ENCODE measurements at places on chromosomes 3 and 15.

DNA sequence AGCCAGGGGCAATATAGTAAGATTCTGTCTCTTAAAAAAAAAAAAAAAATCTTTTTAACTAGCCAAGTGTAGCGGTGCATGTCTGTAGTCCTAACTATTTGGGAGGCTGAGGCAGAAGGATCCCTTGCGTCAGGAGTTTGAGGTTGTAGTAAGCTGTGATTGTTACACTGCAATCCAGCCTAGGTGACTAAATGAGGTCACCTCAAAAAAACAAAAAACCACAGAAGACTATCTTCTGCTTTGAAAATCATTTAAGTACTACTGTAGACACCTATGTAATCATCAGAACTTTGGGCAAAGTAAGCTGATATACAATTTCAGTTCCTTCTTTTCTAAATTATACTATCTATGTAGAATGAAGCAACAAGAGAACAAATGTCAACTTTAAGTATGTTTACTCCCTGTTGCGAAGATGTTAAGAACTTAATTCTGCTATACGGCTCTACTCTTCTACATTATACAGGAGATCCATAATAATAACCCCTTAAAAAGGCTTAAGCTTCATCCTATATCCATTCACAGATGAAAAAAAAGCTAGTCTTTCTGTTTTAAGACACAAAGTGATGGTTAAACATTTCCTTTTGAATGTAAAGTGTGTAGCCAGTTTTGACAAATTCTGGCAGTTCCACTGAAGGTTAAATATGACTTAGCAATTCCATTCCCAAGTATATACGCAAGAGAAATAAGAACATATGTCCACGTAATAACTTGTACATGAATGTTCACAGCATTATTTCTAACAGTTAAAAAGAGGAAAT is 15.2 kb downstream of the DAZL start:
- H3K27me3 ChIP-seq, result no peaks in the 10 kb centered on the region
- DNase-seq, result no peak
- H3K36me3 ChIP-seq, result no peaks in the 10 kb centered on the region
- H3K4me1 ChIP-seq, result no peaks in the 10 kb centered on the region
- H3K27ac ChIP-seq, result no peak overlapping the region

GRCh38 chr15:97899981-97900380 is 60.5 kb upstream of the ARRDC4 start:
- no peak overlapping the region for H3K4me3 ChIP-seq
- peaks cover 5% of the 10 kb centered on the region for H3K4me1 ChIP-seq
- peaks cover 11% of the 10 kb centered on the region for H3K27me3 ChIP-seq
- no peak for DNase-seq
- H3K36me3 ChIP-seq, result no peaks in the 10 kb centered on the region

DNA sequence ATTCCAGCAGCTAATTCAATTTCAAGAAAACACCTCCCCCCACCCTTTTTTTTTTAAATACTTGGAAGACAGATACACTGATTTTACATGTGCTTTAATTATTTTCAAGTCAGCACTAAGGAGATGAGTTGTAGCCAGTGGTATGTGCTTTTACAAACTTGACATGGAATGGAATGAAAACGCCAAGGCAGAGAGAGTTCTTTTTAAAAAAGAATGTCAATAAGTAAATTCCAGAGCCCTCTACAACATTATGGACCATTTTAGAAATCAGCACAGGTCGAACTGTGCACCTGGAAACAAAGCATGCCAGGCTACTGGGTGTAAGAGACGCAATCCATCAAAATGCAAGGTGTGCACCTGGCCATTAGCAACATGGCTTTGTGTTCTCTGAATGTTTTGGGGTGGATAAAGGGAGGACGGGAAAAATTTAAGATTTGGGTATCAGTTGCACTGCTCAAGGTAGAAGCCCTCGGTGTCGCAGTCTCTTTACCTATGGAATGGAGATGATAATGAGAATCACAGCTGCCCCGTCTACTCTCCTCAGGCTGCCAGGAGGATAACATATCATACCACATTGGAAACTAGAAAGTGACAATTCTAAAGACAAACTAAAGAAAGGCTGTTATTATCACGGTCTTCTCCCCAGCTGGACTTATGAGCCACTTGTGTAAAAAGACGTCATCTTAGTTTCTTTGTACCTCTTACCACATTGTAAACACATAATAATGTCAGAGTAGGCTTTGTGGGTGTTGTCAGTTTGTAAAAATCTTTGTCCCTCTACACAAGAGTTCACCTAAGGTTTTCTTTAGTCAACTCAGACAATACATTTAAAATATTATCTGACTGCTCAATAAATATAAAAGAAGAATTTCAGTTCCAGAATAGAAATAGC is 107.4 kb upstream of the PRICKLE2 start:
- no peak overlapping the region for H3K4me3 ChIP-seq
- peaks cover 6% of the 10 kb centered on the region for H3K4me1 ChIP-seq
- no peaks in the 10 kb centered on the region for H3K36me3 ChIP-seq
- H3K27me3 ChIP-seq, result no peaks in the 10 kb centered on the region
- no peak for DNase-seq

GRCh38 chr3:10149226-10149625 is 7.6 kb downstream of the VHL start:
- DNase-seq, result no peak
- no peaks in the 10 kb centered on the region for H3K27me3 ChIP-seq
- peaks cover 18% of the 10 kb centered on the region for H3K36me3 ChIP-seq

DNA sequence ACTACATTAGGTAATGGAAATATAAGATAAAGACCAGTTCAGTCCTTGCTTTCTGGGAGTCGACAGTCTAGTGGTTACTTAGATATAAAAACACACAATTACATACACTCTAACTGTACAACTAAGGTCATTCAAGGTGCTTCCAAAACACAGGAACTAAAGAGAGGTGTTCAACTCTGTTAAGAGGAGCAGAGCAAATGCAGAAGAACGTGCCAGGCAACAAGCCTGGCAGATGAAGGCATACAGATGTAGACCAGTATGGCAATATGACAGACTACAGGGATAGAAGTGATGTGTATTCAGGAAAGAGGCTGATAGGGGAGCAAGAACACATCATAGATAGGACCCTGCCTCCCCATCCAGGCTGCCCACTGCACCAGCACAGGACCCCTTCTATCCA is 78.3 kb downstream of the CBLB start:
- H3K27ac ChIP-seq, result no peak overlapping the region
- DNase-seq, result no peak
- H3K36me3 ChIP-seq, result no peaks in the 10 kb centered on the region
- no peaks in the 10 kb centered on the region for H3K27me3 ChIP-seq
- no peak overlapping the region for H3K4me3 ChIP-seq
- H3K4me1 ChIP-seq, result peaks cover 49% of the 10 kb centered on the region

DNA sequence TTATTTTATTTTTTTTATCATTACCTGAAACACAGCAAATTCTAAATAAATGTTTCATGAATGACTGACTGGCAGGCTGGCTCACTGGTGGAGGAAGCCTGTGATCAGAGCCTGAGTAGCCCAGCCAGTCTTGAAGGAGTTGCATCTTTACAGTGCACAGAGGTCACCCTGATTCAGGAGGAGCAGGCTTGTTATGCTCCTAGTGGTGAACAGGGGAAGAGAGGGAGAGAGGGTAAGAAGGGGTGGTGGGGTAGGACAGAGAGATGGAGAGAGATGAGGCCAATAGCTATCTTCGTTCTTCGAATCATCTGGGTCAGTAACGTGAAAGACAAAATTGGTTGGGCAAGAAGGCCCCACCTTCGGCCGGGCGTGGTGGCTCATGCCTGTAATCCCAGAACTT is 202.6 kb upstream of the MCTP2 start:
- no peaks in the 10 kb centered on the region for H3K27me3 ChIP-seq
- no peak for DNase-seq
- H3K27ac ChIP-seq, result no peak overlapping the region
- H3K4me1 ChIP-seq, result peaks cover 6% of the 10 kb centered on the region

GRCh38 chr3:136078421-136079364 is 113.2 kb downstream of the PPP2R3A start:
- H3K27ac ChIP-seq, result no peak overlapping the region
- no peak for DNase-seq
- H3K4me3 ChIP-seq, result no peak overlapping the region
- H3K36me3 ChIP-seq, result peaks cover 22% of the 10 kb centered on the region

DNA sequence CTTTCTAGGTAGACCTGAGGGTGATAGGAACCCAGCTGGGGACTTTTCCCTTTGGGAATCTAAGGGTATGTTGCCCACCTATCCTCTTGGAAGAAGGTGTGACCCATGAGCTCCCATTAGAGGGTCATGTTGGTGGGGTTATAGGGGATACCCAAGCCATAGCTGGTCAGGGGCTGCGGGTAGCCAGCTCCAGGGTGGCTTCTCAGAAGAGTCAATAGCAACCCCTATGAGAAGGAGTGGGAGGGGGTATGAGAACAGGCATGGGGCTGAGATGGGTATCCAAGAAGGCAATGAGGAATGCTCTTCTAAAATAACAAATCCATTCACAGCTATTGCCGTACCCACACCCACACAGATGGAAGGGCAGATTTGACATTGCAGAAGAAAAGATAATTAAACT is 217.8 kb downstream of the UACA start:
- H3K27ac ChIP-seq, result no peak overlapping the region
- H3K4me3 ChIP-seq, result no peak overlapping the region
- no peak for DNase-seq
- peaks cover 14% of the 10 kb centered on the region for H3K4me1 ChIP-seq
- H3K27me3 ChIP-seq, result no peaks in the 10 kb centered on the region

- H3K27me3 ChIP-seq, result no peaks in the 10 kb centered on the region
- H3K4me1 ChIP-seq, result no peaks in the 10 kb centered on the region
- no peak for DNase-seq
Observed at GRCh38 chr3:31462050-31462569, 70.6 kb upstream of the STT3B start.

DNA sequence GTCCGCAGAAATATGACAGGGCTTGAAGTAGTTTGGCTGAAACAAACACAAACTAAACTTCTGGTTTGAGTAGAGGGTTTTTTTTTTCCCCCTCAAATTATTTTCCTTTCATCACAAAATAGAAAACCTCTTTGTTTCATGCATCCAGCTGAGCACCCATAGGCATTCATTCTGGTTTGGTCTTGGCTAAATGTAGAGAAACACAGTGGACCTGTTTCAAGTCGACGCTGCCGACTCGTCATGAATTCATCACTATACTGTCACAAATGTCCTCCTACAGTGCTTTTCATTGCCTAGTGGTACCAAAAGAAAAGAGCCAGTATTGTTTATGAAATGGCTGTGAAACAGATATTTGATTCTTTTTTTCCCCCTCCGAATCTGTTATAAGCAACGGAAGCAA is 52.4 kb upstream of the GYG1 start:
- no peaks in the 10 kb centered on the region for H3K36me3 ChIP-seq
- no peak for DNase-seq
- no peak overlapping the region for H3K4me3 ChIP-seq
- H3K27ac ChIP-seq, result no peak overlapping the region
- no peaks in the 10 kb centered on the region for H3K27me3 ChIP-seq
- H3K4me1 ChIP-seq, result peaks cover 5% of the 10 kb centered on the region

- no peaks in the 10 kb centered on the region for H3K36me3 ChIP-seq
- no peak overlapping the region for H3K27ac ChIP-seq
- H3K4me1 ChIP-seq, result no peaks in the 10 kb centered on the region
- peak; percentile 93 for DNase-seq
- peaks cover 6% of the 10 kb centered on the region for H3K27me3 ChIP-seq
Observed at GRCh38 chr3:39447637-39448483, 19.6 kb upstream of the MOBP start.

DNA sequence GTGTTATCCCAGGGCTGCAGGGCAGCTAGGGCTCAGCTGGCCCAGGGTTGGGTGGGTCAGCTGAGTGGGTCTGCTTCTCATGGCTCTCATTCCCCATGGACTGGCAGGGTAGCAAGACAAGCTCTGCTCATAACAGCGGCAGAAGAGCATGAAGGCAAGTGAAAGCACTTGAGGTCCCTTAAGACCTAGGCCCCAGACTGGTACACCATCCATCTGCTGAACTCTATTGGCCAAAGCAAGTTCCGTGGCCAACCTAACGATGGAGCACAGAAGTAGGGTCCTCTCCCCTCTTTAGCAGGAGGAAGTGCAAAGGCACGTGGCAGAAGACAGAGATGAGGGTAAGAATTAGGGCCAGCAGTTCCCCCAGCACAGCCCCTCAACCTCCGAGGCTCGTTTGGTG is 174.3 kb upstream of the TOPAZ1 start:
- H3K27ac ChIP-seq, result no peak overlapping the region
- no peak for DNase-seq
- H3K4me3 ChIP-seq, result no peak overlapping the region
- H3K4me1 ChIP-seq, result peaks cover 17% of the 10 kb centered on the region
- no peaks in the 10 kb centered on the region for H3K27me3 ChIP-seq

- no peak overlapping the region for H3K27ac ChIP-seq
- no peak overlapping the region for H3K4me3 ChIP-seq
- H3K4me1 ChIP-seq, result no peaks in the 10 kb centered on the region
- no peaks in the 10 kb centered on the region for H3K27me3 ChIP-seq
- DNase-seq, result no peak
- H3K36me3 ChIP-seq, result no peaks in the 10 kb centered on the region
Observed at GRCh38 chr15:52158084-52158765, 33.0 kb downstream of the GNB5 start.

- H3K27ac ChIP-seq, result no peak overlapping the region
- no peak overlapping the region for H3K4me3 ChIP-seq
- H3K4me1 ChIP-seq, result no peaks in the 10 kb centered on the region
- DNase-seq, result no peak
- H3K36me3 ChIP-seq, result no peaks in the 10 kb centered on the region
Observed at GRCh38 chr3:122167630-122168029, 15.8 kb upstream of the CASR start.

DNA sequence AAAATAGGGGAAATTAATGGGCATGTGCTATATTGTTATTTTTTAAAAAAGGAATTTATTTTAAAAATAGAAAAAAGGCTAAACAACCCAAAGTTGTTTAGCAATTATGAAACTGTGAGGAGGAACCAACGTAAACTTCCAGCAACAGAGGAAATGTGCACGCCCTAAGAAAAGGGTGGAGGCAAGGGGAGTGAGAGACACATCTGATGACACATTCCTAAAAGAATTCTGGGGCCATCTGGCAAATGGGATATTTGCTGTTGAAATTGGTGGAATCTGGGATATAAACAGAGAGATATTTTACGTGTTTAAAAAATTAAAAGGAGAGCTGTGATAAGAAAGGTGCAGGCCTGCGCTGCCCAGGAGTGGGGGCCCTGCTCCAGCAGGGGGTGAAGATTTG is 50.8 kb upstream of the MUC13 start:
- no peak overlapping the region for H3K4me3 ChIP-seq
- H3K27me3 ChIP-seq, result no peaks in the 10 kb centered on the region
- H3K36me3 ChIP-seq, result no peaks in the 10 kb centered on the region
- no peaks in the 10 kb centered on the region for H3K4me1 ChIP-seq

GRCh38 chr15:77421370-77421700 is 647 bp downstream of the HMG20A start:
- H3K27ac ChIP-seq, result no peak overlapping the region
- H3K4me3 ChIP-seq, result peak overlapping the region; percentile 94
- H3K27me3 ChIP-seq, result no peaks in the 10 kb centered on the region
- no peaks in the 10 kb centered on the region for H3K36me3 ChIP-seq
- H3K4me1 ChIP-seq, result peaks cover 27% of the 10 kb centered on the region
- DNase-seq, result peak; percentile 9

GRCh38 chr3:4838621-4839022 is 140.6 kb upstream of the BHLHE40 start:
- no peaks in the 10 kb centered on the region for H3K36me3 ChIP-seq
- no peak for DNase-seq
- no peak overlapping the region for H3K4me3 ChIP-seq
- H3K27me3 ChIP-seq, result no peaks in the 10 kb centered on the region
- no peak overlapping the region for H3K27ac ChIP-seq

GRCh38 chr15:88932875-88933330 is 19.7 kb upstream of the MFGE8 start:
- no peak overlapping the region for H3K27ac ChIP-seq
- H3K4me3 ChIP-seq, result no peak overlapping the region
- DNase-seq, result no peak
- H3K36me3 ChIP-seq, result no peaks in the 10 kb centered on the region
